Stimulated activated CD8-positive, alpha-beta memory T cell treated with anti-CD3 and anti-CD28 coated beads, Interleukin-2, amount 100 ng/mL, for 1 hour (primary cell): ENCODE measurements at places on chromosomes 4 and X.

DNA sequence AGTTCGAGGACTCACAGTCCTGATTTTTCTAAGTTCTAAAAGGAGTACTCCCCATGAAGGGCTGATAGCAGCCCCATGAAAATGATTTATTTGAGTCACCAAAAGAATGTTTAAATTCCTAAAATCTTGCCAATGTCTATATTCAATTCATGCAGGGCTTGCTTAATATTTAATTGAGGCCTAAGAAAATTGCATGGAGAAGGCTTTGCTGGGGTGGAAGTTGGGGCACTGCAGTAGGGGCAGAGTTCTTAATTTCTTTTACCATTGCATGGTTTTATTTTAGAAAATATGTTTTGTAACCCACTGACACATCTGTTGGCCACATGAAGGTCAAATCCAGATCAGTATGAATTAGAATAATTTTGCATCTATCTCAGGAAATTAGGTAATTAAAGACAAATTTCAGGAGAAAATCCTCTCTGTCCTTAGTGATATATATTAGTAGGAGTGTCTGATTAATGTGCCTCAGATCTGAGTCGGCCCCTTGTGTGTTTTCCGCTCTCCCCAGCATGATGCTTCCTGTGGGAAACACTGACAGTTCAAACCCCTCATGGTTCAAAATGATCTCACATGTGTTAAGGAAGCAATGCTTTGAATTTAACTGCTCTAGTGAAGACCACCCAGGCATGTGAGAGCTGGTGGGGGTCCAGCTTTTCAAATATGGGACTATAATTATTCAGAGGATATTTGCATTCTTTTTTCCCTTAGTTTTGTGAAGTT lies 54.0 kb upstream of the EGFL6 start:
- DNase-seq, result no peak

GRCh38 chrX:19162851-19163250 lies 40.6 kb upstream of the ADGRG2 start:
- DNase-seq, result no peak

DNA sequence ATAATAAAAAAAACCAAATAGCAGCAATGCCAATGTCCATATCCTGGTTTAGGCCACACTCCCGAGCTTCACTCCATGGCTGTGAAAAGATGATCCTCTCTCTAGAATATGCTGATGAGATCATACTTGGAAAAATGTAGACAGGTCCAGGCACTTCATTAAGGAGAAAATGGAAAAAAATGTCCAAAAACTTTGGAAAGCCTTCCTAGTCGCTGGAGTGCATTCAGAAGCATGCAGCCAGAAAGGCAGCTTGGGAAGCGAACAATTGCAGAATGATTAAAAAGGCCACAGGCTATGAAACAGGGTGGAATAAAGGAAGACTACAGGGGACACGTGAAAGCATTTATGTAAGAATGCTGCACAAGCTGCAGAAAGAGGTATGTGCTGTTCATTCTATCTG lies 165.6 kb upstream of the HCCS start:
- no peak for DNase-seq

- DNase-seq, result peak; percentile 59
Observed at GRCh38 chr4:36351082-36351666, 69.8 kb downstream of the DTHD1 start.

DNA sequence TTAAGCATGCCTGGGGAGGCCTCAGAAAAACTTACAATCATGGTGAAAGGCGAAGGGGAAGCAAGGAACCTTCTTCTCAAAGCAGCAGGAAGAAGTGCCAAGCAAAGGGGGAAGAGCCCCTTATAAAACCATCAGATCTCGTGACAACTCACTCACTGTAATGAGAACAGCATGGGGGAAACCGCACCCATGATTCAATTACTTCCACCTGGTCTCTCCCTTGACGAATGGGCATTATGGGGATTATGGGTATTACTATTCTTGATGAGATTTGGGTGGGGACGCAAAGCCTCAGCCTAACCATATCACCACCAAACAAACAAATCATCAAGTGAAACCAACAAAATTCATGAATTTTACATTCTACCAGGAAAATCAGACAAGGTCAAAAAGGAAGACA lies 76.7 kb upstream of the TAB3 start:
- DNase-seq, result no peak

DNA sequence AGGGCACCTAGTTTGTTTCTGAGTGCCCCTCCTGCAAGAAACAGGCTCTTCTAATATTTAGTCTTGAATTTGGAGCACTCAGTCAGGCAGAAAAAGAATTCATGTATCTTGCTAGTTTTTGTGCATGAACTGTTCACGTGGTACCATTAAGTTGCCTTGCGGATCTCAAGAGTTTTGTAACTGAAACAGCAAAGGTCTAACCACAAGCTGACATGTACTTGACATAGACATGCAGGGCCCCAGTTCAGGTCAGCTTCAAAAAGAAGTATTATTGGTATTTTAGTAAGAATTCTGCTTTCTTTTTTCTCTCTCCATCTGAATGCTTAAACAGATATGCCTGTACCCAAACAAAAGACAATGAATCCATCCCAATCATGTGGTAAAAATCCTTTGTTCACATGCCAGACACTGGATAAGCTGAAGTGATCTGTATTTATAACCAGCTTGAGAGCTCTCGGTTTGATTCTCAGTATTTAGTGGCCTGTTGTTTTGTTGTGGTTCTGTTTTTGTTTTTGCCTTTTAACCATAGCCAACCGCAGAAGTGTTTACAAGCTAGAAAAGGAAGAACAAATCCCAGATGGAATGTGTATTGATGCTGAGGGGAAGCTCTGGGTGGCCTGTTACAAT lies 13.0 kb downstream of the RGN start:
- DNase-seq, result no peak

GRCh38 chr4:135225551-135225950 lies 1024.0 kb upstream of the PABPC4L start:
- no peak for DNase-seq
